ENCODE measurements at places on chromosomes 6 and 20. TPM values are rescaled to one million over a fixed set of nuclear protein-coding genes. Genes with fewer than 3 reads are reported as not detected.

ZC3H12D gene
- not detected for total RNA-seq

OPRM1 gene
- total RNA-seq: not detected

DUSP15 gene
- not detected for total RNA-seq

PRDM13 gene
- total RNA-seq: not detected

SLC2A10 gene
- total RNA-seq: 15.2 TPM

TNF gene
- not detected for total RNA-seq

MCHR2 gene
- not detected for total RNA-seq

ENPP4 gene
- total RNA-seq: under 0.01 TPM

LGSN gene
- not detected for total RNA-seq

BNIP5 gene
- total RNA-seq: not detected

CRISP3 gene
- total RNA-seq: not detected

GRCh38 chr20:1118004-1118335, 432 bp upstream of the PSMF1 start:
- H3K27ac ChIP-seq: peak overlapping the region; percentile 50
- H3K4me3 ChIP-seq: peak overlapping the region; percentile 96
- peaks cover 3% of the 10 kb centered on the region for H3K36me3 ChIP-seq
- no peaks in the 10 kb centered on the region for H3K27me3 ChIP-seq
- no peak for DNase-seq

DNA sequence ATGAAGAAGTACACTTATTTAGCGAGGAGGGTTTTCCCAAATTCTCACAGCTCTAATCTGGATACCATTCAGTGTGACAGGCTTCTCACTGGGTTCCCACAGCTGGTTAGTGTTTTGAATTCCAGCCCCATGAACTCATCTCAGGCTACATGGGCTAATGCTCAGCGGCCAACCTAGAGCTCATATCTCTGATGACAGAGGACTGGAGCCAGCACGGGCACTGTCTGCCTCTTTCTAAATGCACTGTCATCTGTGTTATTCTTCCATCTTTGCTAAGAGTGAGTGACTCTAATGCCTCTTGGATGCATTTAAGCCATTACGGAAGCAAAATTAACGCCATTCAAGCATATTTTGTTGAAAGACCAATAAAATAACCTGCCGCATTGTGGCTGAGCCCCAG, 308.9 kb upstream of the JAG1 start:
- no peak overlapping the region for H3K4me3 ChIP-seq
- peak; percentile 94 for DNase-seq
- H3K27me3 ChIP-seq: no peaks in the 10 kb centered on the region
- peaks cover 4% of the 10 kb centered on the region for H3K4me1 ChIP-seq
- H3K36me3 ChIP-seq: no peaks in the 10 kb centered on the region

- peak; percentile 23 for DNase-seq
- no peaks in the 10 kb centered on the region for H3K27me3 ChIP-seq
- H3K4me3 ChIP-seq: no peak overlapping the region
- H3K27ac ChIP-seq: no peak overlapping the region
These were observed 162.2 kb downstream of the NKAIN2 start for GRCh38 chr6:123965894-123966293.

- no peaks in the 10 kb centered on the region for H3K36me3 ChIP-seq
- no peak for DNase-seq
- H3K4me1 ChIP-seq: no peaks in the 10 kb centered on the region
- H3K4me3 ChIP-seq: no peak overlapping the region
These were observed 631.1 kb downstream of the KIF16B start for GRCh38 chr20:15942130-15942529.

GRCh38 chr6:14641423-14642135, 524.0 kb downstream of the CD83 start:
- no peaks in the 10 kb centered on the region for H3K36me3 ChIP-seq
- H3K4me1 ChIP-seq: peaks cover 10% of the 10 kb centered on the region
- peaks cover 2% of the 10 kb centered on the region for H3K27me3 ChIP-seq
- no peak overlapping the region for H3K27ac ChIP-seq
- H3K4me3 ChIP-seq: no peak overlapping the region

DNA sequence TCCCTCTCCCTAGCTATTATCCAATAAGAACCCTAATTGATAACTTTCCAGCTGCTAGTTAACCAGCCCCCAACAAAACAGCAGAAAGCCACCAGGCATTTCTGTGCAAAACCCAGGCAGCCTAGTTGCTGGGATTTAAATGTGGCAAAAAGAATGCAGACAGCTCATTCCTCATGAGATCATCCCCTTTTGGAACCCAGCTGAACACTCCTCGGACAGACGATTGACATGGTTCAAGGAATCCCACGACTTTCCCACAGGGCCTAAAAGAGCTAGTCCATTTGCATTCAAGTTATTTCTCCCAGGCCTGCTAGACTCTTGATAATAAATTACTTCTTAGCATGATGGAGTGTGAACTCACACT, 24.0 kb downstream of the JAG1 start:
- H3K4me3 ChIP-seq: no peak overlapping the region
- no peak overlapping the region for H3K27ac ChIP-seq
- H3K4me1 ChIP-seq: peaks cover 37% of the 10 kb centered on the region
- peaks cover 80% of the 10 kb centered on the region for H3K36me3 ChIP-seq
- DNase-seq: no peak

DNA sequence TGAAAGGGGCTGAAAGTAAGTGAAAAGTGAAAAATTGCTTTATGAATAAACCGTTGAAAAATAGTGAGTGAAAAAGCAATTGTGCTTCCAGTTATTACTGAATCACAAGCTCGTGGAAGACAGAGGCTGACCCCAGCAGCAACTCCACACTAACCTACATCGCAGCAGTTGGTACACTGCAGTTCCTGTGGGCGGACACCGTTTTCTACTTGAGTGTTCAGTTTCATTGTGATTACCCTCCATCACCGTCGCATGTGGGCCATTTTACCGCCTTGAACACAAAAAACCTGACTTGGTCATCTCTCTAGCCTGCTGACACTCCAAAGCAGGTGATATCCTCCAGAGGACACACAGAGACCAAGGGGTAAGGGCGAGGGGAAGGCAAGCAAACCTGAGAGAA, 28.4 kb downstream of the PRDM1 start:
- no peaks in the 10 kb centered on the region for H3K27me3 ChIP-seq
- H3K36me3 ChIP-seq: no peaks in the 10 kb centered on the region
- no peak for DNase-seq
- no peak overlapping the region for H3K4me3 ChIP-seq

DNA sequence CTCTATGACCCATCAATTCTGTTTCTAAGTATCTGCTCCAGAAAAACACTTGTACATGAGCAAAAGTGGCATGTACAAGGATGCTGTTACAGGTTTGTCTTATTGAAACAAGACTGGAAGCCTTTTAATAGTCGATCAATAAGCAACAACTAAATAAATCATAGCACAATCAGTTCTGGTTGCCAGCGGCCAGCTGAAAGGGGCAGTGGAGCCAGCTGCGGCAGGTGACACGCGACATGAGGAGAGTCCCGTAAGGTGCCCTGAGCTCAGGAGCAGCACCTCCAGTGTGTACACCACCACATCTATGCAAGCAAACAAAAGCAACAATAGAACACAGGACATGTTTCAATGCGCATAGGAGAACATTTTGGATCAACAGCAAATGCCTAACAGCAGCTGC, 20.7 kb upstream of the NNAT start:
- peaks cover 2% of the 10 kb centered on the region for H3K4me1 ChIP-seq
- H3K36me3 ChIP-seq: no peaks in the 10 kb centered on the region
- H3K27ac ChIP-seq: no peak overlapping the region
- no peak overlapping the region for H3K4me3 ChIP-seq
- no peak for DNase-seq

GRCh38 chr6:4374216-4374615, 238.8 kb upstream of the ECI2 start:
- no peak overlapping the region for H3K27ac ChIP-seq
- no peak for DNase-seq
- H3K4me3 ChIP-seq: no peak overlapping the region
- H3K4me1 ChIP-seq: peaks cover 18% of the 10 kb centered on the region

DNA sequence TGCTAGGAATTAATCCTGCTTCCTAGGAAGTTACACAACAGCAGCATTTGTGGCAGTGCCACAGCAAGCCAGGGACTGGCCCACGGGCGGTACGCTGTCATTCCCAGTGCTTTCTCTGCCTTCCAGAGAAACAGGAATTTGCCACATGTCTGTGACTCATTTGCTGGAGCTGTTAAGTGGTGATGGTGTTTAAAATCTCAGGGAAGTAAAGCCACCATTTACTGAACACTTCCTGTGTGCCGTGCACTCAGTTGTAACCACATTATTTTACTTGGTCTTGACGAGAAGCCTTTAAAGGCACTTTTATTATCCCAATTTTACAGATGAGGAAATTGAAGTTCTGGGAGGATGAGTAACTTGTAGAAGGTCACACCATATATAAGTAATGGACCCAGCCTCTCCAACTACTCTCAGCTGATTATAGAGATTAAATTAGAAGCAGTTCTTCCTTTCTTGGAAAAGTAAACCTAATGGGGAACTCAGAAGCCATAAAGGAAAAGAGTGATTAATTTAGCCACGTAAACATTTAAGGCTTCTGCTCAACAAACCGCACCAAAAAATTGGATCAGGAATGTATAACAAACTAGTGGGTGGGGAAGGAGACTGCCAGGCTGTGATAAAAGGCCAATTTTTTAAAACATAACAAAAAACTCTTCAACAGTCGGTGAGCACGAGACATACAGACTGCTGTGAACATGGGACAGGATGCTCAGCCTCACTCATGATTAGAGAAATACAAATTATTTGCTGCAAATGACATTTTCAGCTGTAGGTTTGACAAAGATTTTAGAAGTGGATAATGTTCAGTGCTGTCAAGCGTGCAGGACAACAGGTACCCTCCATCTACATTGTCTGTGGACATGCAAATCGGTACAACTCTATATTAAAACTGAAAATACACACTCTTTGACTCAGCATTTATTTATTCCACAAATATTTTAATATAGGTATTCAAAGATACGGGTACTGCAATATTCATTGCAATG, 311.2 kb downstream of the NRN1 start:
- H3K4me3 ChIP-seq: no peak overlapping the region
- H3K27me3 ChIP-seq: no peaks in the 10 kb centered on the region
- H3K4me1 ChIP-seq: peaks cover 2% of the 10 kb centered on the region
- DNase-seq: peak; percentile 79
- no peaks in the 10 kb centered on the region for H3K36me3 ChIP-seq

Measured in IMR-90 (cell line).